GM23338 (cell line): ENCODE measurements at places on chromosomes 5 and 9. TPM values are rescaled to one million over a fixed set of nuclear protein-coding genes. Genes with fewer than 3 reads are reported as not detected.

PCDHGA11 gene
- 2.3 and 3.0 TPM in 2 replicates for polyA plus RNA-seq

C9orf153 gene
- 0.24 and 0.29 TPM in 2 replicates for polyA plus RNA-seq

ZNG1E gene
- polyA plus RNA-seq, result 49.5 and 70.3 TPM in 2 replicates

BAAT gene
- 0.08 and 0.12 TPM in 2 replicates for polyA plus RNA-seq

GRCh38 chr9:106716820-106717219, 146.1 kb upstream of the ZNF462 start:
- DNase-seq, result no peak

GRCh38 chr5:96718635-96719077, 56.5 kb downstream of the CAST start:
- DNase-seq, result peak; percentile 26

DNA sequence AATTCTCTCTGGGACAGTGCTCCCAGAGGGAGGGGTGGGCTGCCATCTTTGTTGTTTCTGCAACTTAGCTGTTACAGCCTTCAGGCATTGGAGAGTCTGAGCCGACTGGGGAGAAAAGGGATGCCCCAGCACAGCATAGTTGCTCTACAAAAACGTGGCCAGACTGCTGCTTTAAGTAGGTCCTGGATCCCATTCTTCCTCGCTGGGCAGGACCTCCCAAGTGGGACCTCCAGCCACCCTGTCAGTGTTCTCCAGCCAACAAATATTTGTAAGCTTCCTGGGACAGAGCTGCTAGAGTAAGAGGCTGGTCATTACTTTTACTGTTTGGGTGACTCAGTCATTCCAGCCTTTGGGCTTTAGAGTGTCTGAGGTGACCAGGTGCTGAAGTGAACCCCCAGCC, 292.7 kb upstream of the NREP start:
- DNase-seq, result no peak

- DNase-seq, result no peak
Measured at GRCh38 chr5:102581011-102581410, 82.2 kb upstream of the SLCO6A1 start.

GRCh38 chr5:1800472-1801221, 560 bp upstream of the NDUFS6 start:
- DNase-seq, result peak; percentile 72

DNA sequence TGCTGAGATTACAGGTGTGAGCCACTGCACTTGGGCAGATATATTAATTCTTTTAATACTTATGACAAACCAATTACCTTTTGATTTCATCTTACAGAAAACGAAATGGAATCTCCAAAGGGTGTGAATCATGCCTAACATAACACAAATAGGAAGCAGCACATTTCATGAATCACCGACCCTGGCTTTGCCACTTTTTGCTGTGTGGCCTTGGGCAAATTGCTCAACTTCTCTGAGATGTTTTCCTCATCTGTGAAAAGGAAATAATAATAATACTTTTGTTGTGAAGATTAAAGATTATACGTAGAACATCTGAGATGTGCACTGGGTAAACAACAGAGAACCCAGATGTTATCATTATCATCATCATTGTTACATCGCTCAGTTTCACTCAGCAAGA, 50.7 kb upstream of the FREM1 start:
- no peak for DNase-seq

DNA sequence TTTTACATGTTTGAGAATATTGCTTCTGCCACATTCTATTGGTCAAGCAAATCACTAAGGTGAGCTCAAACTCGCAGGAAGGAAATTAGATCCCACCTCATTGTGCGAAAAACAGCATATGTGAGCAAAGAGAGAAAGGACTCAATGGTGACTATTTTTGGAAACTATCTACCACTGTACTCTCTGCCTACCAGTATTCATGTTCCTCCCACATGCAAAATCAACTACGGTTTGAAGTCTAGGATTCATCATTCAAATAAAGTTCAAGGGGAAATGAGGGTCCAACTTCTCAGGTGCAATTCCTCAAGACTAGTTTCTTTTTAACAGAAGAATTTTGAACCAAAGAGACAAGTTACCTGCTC, 60.6 kb downstream of the FAM174A start:
- DNase-seq, result no peak

- DNase-seq, result no peak
Measured at GRCh38 chr5:132083071-132083678, 9.6 kb downstream of the CSF2 start.

GRCh38 chr5:58925627-58926540, 343.0 kb downstream of the RAB3C start:
- DNase-seq, result peak; percentile 15

GRCh38 chr9:31776471-31776870, 608.0 kb upstream of the ACO1 start:
- DNase-seq, result no peak
